ENCODE measurements at places on chromosomes 2 and 18. TPM values are rescaled to one million over a fixed set of nuclear protein-coding genes. Genes with fewer than 3 reads are reported as not detected.

The CCDC148 gene
- polyA plus RNA-seq: not detected

The SFTPB gene
- polyA plus RNA-seq: not detected

The TTR gene
- polyA plus RNA-seq: not detected

- H3K4me1 ChIP-seq: no peaks in the 10 kb centered on the region
- H3K4me3 ChIP-seq: no peak overlapping the region
- H3K36me3 ChIP-seq: no peaks in the 10 kb centered on the region
- H3K27me3 ChIP-seq: no peaks in the 10 kb centered on the region
- H3K27ac ChIP-seq: no peak overlapping the region
- DNase-seq: no peak
Observed at GRCh38 chr2:186780701-186781316, 68.2 kb downstream of the ZSWIM2 start.

DNA sequence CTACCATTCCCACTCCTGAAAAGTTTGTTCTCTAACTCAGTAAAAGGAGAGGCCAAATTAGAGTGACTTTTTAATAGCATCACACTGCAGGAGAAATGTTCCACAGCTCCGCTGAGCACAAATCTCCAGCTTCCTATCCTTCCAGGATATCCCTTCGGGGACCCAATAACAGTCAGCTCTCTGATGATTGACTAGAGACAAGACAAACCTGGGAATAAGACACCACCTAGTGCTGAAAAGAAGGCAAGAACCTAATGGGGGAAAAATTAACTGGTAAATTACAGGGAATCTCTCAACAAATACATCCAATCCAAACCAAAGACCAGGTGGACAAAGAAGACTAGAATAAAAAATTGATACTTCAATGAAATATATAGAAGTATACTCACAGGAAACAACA lies 977.1 kb upstream of the SOX11 start:
- H3K27me3 ChIP-seq: no peaks in the 10 kb centered on the region
- H3K4me1 ChIP-seq: no peaks in the 10 kb centered on the region
- no peak overlapping the region for H3K4me3 ChIP-seq
